ENCODE measurements at places on chromosomes 13 and 19.

GRCh38 chr13:95160112-95160906 lies 140.9 kb downstream of the ABCC4 start:
- no peak for DNase-seq

- DNase-seq: no peak
Observed at GRCh38 chr13:25674371-25674770, 302.6 kb downstream of the ATP8A2 start.

DNA sequence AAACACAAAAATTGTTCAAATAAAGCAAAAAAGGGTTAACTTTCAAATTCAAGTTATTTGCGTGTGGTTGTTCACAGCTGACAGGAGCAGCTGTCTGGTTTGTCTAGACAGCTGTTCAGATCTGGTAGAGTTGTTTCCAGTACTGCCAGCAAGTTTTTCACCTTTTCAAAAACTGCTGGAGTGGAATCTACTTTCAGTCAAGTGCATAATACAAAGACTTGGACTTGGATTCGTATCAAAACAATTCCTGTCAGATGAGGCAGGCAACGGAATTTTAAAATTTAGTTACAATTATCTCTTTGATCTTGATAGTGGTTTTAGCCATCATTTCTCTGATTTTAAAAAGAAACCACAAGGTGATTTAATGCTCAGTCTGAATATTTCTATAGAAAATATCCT lies 51.7 kb upstream of the EEF1AKMT1 start:
- peak; percentile 35 for DNase-seq

DNA sequence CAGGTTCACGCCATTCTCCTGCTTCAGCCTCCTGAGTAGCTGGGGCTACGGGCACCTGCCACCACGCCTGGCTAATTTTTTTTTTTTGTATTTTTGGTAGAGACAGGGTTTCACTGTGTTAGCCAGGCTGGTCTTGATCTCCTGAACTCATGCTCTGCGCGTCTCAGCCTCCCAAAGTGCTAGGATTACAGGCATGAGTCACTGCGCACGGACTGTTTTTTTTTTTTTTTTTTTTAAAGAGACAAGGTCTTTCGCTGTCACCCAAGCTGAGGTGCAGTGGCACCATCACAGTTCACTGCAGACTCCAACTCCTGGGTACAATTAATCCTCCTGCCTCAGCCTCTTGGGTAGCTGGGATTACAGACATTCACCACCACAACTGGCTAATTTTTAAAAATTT lies 8.2 kb upstream of the ADAMTS10 start:
- no peak for DNase-seq

DNA sequence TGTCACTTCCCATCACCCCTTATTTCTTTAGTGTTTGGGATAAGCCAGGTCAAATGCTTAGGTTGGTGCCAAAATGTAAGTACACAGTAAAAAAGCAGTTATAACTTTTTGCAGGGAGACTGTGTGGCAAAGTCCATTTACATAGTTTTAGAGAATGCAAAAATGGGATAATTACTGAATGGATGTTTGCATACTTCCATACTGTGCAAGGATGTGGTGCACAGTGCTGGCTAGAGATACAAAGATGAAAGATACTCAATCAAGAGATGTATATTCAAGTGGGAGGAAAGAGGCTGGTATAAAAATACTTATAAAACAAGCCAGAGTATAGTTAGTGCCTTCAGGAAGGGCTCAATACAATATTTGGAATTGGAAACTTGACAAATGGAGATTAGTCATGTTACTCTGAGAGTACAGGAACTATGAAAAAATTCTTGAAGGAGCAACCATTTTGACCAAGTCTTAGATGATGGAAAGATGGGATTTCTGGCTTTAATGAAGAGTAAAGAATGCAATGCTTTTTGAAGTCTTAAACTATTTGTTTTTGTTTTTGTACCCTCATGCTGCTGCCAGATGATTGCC lies 8.0 kb downstream of the PDS5B start:
- no peak for DNase-seq

GRCh38 chr13:92221916-92222315 lies 823.5 kb downstream of the GPC5 start:
- DNase-seq: no peak

GRCh38 chr19:17580470-17581144 lies 25.2 kb downstream of the COLGALT1 start:
- DNase-seq: no peak

GRCh38 chr13:51844862-51845573 lies at the start of gene TMEM272:
TMEM272 (minus strand) TSS chr13:51845177; CDS start chr13:51838530, 6,647 bp downstream.
- DNase-seq: peak; percentile 39
